ENCODE measurements at places on chromosomes 13 and 19.
A peak's percentile ranks its signal among the peaks of the same experiment; 100 is the strongest.

DNA sequence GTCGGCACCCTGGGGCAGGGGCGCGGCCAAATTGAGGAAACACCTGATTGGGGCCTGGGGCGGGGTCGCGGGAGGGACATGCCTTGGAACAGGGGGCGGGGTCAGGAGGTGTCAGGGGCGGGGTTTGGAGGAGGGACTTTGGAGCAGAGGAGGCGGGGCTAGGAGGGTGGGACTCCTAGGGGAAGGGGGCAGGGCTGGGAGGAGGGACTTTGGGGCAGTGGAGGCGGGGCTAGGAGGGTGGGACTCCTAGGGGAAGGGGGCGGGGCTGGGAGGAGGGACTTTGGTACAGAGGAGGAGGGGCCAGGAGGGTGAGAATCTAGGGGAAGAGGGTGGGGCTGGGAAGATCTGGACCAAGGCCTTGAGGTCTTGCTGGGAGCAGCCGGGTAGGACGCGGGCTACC lies 21.9 kb downstream of the GRIN2D start:
- peaks cover 20% of the 10 kb centered on the region for H3K4me1 ChIP-seq
- H3K27me3 ChIP-seq = no peaks in the 10 kb centered on the region
- H3K36me3 ChIP-seq = peaks cover 15% of the 10 kb centered on the region
- peak; percentile 63 for DNase-seq
- peak overlapping the region; percentile 85 for H3K4me3 ChIP-seq

- no peak overlapping the region for H3K27ac ChIP-seq
- no peak overlapping the region for H3K4me3 ChIP-seq
- H3K27me3 ChIP-seq = peaks cover 13% of the 10 kb centered on the region
- no peaks in the 10 kb centered on the region for H3K4me1 ChIP-seq
Measured at GRCh38 chr13:97474349-97474980, 40.5 kb downstream of the RAP2A start.

DNA sequence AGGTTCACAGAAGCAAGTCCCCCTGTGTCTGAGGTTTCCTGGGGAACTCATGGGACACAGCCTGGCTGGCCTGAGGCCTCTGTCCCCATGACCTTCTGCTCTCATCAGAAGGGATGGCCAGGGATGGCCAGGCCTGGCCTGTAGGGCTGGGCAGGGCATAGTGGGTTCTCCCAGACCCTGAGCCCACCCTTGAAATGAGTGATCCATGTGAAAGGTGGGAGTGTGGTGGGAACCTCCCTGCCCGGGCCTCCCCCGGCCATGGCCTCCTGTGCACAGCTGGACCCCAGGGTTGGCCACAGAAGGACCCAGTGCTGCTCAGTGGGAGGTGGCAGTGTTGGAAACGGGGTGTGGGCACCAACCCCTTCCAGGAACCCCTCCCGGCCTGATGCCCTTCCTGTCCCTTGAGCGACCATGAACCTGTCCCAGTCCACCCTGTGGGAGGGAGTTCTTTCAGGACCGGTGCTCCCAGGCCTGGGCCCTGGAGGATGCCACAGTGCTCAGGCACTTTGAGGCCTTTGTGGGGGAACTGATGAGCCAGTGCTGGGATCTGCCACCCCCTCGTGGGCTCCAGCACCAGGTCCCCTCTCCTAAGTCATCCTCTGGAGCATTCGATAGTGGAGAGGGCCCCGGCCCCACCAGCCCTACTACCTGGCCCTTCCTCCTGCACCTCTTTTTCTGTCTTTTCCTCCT lies 15.5 kb upstream of the ZNF14 start:
- H3K4me3 ChIP-seq = no peak overlapping the region
- DNase-seq = no peak
- H3K4me1 ChIP-seq = no peaks in the 10 kb centered on the region

DNA sequence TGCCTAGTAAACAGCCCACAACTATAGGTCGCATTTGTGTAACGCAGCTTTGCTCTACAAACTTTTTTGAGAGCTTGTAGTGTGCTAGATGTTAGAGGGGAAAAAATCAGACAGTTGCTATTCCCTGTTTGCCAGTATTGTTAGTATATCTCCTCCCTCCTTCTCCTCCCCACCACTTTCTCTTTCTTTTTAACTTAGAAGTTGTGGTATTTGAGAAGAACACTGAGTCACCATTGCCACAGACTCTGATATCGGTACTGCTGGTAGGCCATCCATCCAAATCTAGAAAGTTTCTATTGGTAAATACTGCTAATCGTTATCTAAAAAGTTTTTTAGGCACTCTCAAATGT lies 666 bp downstream of the POMP start:
- no peaks in the 10 kb centered on the region for H3K27me3 ChIP-seq
- H3K4me3 ChIP-seq = peak overlapping the region; percentile 95
- peaks cover 60% of the 10 kb centered on the region for H3K4me1 ChIP-seq
- peak overlapping the region; percentile 98 for H3K27ac ChIP-seq
- H3K36me3 ChIP-seq = peaks cover 37% of the 10 kb centered on the region

GRCh38 chr19:46482631-46483030 lies 11.3 kb upstream of the PNMA8A start:
- H3K27me3 ChIP-seq = peaks cover 92% of the 10 kb centered on the region
- H3K27ac ChIP-seq = no peak overlapping the region
- no peaks in the 10 kb centered on the region for H3K4me1 ChIP-seq
- H3K36me3 ChIP-seq = no peaks in the 10 kb centered on the region
- no peak for DNase-seq
- H3K4me3 ChIP-seq = no peak overlapping the region

- peaks cover 41% of the 10 kb centered on the region for H3K4me1 ChIP-seq
- no peak overlapping the region for H3K4me3 ChIP-seq
- no peaks in the 10 kb centered on the region for H3K36me3 ChIP-seq
- H3K27ac ChIP-seq = no peak overlapping the region
- no peak for DNase-seq
- H3K27me3 ChIP-seq = no peaks in the 10 kb centered on the region
Measured at GRCh38 chr13:73958657-73959397, 175.4 kb downstream of the KLF12 start.

DNA sequence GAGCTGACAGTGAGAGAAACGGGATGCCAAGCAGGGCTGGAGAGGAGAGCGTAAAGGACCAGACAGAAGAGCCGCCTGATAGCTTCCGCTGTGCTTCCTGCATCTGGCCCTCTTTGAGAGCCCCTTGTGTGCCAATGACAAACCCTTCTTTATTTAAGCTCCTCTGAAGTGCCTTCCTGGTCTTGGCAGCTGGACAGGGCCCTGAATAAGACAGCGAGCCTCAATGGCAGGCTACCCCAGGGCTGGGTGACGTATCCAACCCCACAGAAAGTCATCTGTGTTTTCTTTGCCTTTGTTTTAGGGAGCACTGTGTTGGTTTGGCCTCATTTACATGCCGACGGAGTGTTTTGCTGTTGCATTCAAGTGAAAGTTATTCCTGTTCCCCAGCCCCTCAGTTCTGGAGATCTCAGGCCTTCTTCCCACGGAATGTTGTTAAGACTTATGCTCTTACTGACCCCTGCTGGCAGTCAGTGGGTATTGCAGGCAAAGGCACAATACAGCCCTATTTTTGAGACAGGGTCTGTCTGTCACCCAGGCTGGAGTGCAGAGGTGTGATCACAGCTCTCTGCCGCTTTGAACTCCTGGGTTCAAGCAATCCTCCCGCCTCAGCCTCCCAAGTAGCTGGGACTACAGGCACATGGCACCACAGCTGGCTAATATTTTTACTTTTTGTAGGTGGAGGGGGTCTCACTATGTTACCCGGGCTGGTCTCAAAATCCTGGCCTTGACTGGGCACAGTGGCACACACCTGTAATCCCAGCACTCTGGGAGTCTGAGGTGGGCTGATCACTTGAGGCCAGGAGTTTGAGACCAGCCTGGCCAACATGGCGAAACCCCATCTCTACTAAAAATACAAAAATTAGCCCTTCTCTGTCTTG lies 16.8 kb downstream of the CCL25 start:
- DNase-seq = no peak
- peaks cover 9% of the 10 kb centered on the region for H3K4me1 ChIP-seq
- H3K27ac ChIP-seq = no peak overlapping the region
- H3K27me3 ChIP-seq = peaks cover 6% of the 10 kb centered on the region
- no peaks in the 10 kb centered on the region for H3K36me3 ChIP-seq
- H3K4me3 ChIP-seq = no peak overlapping the region

GRCh38 chr13:107365466-107366215 lies 797.7 kb upstream of the ARGLU1 start:
- no peaks in the 10 kb centered on the region for H3K4me1 ChIP-seq
- H3K36me3 ChIP-seq = no peaks in the 10 kb centered on the region
- H3K4me3 ChIP-seq = no peak overlapping the region
- H3K27ac ChIP-seq = no peak overlapping the region
- no peak for DNase-seq

GRCh38 chr19:852136-853013 lies at the start of gene ELANE:
Gene ELANE, plus strand, starts transcription at chr19:852303. Its CDS starts 26 bp downstream, at chr19:852329.
- no peak within 1 kb of the TSS for H3K27ac ChIP-seq
- peaks cover 37% of the 10 kb centered on the region for H3K27me3 ChIP-seq
- DNase-seq = no peak

DNA sequence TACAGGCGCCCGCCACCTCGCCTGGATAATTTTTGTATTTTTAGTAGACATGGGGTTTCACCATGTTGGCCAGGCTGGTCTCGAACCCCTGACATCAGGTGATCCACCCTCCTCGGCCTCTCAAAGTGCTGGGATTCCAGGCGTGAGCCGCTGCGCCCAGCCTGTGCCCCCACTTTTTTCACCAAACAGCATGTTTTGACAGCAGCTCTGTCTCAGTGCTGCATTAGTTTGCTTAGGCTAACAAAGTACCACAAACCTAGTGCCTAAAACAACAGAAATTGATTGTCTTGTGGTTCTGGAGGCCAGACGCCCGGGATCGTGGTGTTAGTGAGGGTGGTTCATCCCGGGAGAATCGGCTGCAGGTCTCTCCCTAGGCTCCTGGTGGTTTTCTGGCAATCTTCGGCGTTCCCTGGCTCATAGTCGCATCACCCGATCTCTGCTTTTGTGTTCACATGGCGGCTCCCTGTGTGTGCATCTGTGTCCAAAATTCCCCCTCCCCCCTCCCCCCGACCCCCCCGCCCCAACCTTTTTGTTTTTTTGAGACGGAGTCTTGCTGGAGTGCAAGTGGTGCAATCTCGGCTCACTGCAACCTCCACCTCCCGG lies 30.0 kb downstream of the MYH14 start:
- no peak overlapping the region for H3K27ac ChIP-seq
- no peaks in the 10 kb centered on the region for H3K4me1 ChIP-seq
- H3K27me3 ChIP-seq = peaks cover 10% of the 10 kb centered on the region
- DNase-seq = no peak

DNA sequence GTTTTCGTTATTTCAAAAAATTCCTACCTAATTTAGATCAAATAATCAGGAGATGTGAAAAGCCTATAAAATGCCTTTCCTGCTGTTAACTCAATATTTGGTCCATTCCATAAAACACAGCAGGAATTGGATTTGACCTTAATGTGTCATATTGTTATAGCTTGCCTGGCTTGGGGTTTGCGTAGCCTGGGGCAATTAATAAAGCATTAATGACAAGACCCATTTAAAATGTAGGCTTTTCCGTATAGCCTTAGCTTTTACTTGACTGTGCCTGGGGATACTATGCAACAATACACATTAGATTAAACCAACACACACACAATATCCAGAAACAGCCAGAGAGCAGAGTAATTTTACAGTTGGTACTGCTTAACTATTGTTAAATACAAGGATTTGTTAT lies 117.2 kb upstream of the MAB21L1 start:
- DNase-seq = no peak
- no peak overlapping the region for H3K4me3 ChIP-seq
- H3K27ac ChIP-seq = no peak overlapping the region

Data from effector memory CD8-positive, alpha-beta T cell (primary cell).